Activated CD4-positive, alpha-beta T cell treated with anti-CD3 and anti-CD28 coated beads, Interleukin-2, amount 50 U/mL, for 16 hours (primary cell): ENCODE measurements at places on chromosomes 11 and 22.

- no peak for DNase-seq
Measured at GRCh38 chr11:4032097-4032496, 62.5 kb upstream of the RRM1 start.

DNA sequence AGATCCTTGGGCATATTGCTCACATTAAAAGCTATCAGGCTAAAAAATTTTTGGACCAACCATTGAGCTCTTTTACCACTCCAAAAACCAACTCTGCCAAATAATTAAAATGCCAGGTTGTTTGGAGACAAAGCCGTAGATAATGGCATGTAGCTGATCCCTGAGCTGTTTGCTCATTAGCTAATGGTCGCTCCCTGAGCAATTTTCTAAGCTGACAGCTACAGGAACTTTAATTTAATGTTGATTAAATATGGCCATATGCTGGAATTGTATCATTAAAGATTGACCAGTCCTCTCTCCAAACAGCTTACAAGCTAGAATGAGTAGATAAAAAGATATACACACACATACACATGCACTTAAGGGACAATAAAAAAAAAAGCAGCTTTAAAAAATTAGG, 216.2 kb upstream of the ARHGAP20 start:
- DNase-seq = no peak

GRCh38 chr22:33299245-33299956, 241.2 kb upstream of the SYN3 start:
- no peak for DNase-seq

GRCh38 chr22:49950396-49950994, 10.1 kb upstream of the PIM3 start:
- no peak for DNase-seq

DNA sequence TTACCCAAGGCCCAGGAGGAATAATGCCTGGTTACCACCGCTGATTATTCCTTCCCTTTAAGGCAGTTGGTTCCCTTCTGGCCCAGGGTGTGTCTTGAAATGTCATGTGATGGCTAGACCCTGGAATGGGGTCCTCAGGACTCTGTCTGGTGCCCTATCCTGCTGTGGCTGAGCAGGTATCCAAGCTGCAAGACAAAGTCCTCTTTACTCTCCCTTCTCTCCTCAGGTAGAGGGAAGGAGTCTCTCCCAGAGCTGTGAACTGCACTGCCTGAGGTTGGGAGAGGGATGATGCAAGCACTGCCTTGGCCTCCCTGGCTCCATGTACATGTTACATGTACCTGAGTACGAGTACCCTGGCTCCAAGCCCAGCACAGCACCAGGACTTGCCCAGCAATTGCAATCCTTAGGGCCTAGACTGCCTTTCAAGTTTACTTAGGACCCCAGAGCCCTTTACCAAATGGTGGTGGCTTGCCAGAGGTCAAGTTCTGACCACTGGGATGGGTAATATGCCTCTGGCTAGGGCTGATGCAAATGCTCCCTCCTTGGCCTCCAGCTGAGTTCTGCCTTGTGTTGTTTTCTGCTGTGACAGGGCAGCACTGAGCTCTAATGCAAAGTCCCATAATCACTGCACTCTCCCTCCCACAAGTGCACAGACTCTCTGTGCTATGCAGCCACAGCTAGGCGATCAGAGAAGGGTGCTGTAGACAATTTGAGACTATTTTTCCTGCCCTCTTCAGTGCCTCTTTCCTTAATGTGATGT, 20.7 kb upstream of the AQP11 start:
- DNase-seq = no peak

GRCh38 chr11:72079819-72080325, 470 bp downstream of the NUMA1 start:
- no peak for DNase-seq

DNA sequence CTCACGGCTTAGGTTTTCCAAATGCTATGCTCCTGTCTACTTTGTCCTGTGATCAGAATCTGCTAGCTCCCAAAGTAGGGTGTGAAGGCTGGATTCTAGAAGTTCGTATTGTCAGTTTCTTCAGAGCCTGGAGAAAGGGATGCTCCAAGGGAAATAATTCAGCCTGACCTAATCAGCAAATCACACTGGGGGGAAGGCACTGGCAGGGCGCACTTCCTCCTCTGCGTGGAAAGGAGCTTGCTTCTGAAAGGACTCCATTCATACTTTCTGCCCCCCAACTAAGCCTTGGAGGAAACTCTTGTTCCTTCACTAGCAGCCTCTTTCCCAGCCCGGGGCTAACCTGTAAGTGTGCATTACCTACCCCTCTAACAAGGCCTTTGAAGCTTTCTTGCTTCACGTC, 165.9 kb downstream of the NAV2 start:
- no peak for DNase-seq

- DNase-seq = no peak
Measured at GRCh38 chr22:25898707-25899365, 156.8 kb downstream of the MYO18B start.

DNA sequence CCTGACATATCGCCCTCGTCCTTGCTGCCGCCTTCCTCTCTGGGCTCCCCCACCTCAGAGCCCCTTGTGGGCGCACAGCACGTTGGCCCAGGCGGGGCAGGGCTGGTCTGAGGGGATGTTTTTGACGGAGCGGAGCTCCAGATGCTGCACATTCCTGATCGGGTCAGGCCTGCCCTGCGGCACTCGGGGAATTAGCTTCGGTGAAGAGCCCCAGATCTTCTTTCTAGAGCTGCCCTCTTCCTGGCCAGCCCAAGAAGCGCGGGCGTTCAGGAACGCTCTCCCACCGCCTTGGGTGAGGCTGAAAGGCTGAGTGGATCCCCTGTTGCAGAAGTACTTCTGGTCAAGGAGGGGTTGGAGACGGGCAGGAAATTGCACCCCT, 12.1 kb downstream of the YPEL4 start:
- DNase-seq = no peak

- DNase-seq = no peak
Measured at GRCh38 chr11:56885177-56885576, 103.5 kb upstream of the OR5AK2 start.

DNA sequence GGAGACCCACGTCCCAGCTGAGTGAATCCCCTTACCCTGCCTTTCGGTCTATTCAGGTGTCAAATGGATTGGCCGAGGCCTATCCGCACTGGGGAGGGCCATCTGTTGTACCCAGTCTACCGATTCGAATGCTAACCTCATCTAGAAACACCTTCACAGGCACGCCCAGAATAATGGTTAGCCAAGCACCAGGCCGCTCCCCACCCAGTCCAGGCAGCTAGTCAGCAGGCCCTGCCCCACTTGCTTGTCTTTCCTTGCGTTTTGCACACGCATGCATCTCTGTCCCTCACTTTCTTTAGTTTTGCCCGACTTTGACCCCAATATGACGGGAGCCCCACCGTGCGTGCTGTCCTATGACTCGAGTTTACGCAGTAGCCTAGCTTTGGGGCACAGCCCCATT, 31.7 kb downstream of the PARVB start:
- no peak for DNase-seq

- no peak for DNase-seq
Measured at GRCh38 chr11:17400048-17400775, 11.8 kb upstream of the KCNJ11 start.

- no peak for DNase-seq
Measured at GRCh38 chr11:27196203-27196897, 155.7 kb downstream of the BBOX1 start.

DNA sequence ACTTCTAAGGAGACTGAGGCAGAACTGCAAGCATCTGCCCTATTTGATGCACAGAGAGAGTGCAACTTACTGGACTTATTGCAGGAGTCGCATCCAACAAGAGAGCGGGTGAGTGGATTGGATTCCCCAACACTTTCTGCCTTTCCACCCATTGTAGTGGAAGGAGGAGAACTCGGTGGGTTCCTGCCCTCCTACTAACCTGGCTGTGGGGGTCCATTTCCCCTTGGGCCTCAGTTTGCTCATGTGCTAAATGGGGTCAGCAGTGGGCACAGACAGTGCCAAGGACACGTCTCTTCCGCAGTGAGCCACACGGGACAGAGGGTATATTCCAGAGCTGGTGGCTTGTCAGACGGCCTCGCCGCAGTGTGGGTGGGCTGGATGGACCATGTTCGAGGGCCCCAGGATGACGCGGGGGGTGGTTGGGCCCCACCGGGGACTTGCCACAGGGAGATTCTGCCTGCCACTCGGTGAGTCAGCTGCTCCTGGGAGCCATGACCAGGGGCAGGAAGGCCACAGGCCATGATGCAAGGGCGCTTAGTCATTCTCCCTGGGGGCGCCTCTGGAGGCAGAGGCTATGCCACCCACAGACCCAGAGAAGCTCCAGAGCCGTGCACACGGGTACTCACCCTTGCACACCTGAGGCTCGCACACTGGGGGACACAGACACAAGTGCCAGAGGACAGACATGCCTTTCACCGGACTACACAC, 8.2 kb downstream of the ALX4 start:
- DNase-seq = no peak

DNA sequence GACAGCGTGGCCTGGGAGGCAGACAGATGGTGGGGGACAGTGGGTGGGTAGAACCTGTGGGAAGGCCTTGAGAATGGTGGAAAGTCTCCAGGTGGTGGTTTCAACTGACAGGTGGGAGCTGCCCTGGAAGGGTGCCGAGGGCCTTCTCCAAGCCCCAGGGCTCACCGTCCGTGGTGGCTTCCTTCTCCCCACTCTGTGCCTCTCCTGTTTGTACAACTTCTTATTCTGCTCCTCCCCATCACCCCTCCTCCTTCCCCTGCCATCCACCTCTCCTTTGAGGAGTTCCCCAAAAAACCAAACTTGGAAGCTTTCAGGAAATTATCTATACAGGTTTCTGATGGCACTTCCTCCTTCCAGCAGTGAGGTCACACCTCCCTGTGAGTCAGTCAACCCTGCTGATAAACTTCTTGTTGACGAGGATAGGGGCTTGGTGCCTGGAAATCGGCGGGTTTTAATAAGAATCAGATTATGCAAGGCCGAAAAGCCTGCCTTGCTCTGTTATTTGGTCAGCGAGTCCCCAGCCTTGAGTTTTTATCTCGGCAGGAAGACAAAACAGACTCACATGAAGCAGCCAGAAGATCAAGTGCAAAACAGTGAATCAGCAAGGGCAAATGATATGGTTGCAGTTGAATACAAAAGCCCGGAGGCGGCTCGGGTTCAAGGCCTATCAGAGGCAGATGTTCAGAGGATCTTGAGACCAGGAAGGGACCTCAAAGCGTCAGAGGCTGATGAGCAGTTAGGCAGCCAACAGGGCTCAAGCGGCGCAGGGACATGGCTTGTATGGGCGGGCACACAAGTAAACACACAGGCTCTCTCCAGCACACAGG, 9.5 kb upstream of the ST3GAL4 start:
- DNase-seq = peak; percentile 28

- no peak for DNase-seq
Measured at GRCh38 chr11:68146010-68146540, 24.9 kb upstream of the CHKA start.

DNA sequence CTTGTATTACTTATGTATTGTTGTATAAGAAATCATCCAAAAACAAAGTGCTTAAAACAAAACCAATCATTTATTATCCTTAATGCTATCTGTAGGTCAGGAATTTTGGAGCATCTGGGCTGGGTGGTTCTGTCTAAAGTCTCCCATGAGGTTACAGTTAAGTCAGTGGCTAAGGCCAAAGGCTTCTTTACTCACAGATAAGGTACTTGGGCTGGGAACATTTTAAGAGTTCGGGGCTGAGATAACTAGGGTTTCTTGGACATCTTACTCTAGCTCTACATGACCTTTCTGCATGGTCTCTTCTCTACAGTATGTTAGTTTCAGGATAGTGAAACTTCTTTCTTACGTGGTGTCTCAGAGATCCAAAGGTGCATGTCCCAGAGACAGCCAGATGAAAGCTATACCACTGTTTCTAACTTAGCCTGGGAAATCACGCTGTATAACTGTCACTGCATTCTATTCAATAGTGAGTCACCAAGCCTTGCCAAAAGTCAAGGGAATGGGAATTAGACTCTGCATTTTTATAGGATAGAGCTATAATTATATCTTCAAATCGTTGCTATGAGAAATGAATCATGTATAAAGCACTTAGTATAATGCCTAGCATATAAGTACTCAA, 29.6 kb downstream of the SOX6 start:
- no peak for DNase-seq

DNA sequence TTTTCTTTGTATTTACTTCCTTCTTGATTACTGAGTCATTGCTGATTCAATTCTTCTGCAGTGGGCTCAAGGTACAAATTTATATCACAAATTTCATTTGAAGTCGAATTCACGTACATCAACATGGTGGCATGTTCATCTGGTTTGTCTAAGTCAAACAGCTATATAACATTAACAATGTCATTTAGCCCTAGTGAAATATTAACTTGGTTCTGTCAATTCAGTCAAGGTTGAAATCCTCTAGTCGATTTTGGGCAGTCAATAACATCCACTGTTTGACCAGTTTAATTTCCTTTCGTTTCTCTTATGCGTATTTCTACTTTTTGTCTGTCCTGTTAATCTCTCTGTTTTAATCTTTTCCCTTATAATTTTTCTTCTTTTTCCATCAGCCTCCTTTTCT, 4.1 kb upstream of the ATXN10 start:
- no peak for DNase-seq

DNA sequence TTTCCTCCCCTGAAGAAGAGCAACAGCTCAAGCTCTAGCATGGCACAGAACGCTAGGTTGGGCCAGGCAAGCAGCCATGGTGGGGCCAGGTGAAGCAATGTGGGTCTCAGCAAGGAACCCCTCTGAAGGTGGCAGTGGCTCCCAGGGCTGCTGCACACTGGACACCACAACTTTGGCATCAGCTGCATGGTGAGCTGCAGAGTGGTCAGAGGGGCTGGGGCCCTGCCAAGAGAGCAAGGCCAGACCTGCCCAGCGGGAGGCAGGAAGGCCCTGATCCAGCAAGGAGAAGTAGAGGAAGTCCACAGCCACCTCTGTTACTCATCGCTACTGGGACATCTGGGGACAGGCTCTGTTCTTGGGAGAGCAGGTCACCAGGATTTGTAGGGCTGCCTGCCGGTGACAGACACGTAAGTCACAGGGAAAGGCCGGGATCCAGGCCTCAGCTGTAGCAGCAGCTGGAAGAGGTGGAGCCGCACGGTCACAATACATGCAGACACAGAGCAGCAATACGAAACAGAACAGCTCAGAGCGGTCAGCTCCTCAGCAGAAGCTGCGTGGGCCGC, 12.4 kb downstream of the CYB561A3 start:
- DNase-seq = no peak

GRCh38 chr11:121249039-121249663, 43.4 kb upstream of the SC5D start:
- DNase-seq = peak; percentile 37

DNA sequence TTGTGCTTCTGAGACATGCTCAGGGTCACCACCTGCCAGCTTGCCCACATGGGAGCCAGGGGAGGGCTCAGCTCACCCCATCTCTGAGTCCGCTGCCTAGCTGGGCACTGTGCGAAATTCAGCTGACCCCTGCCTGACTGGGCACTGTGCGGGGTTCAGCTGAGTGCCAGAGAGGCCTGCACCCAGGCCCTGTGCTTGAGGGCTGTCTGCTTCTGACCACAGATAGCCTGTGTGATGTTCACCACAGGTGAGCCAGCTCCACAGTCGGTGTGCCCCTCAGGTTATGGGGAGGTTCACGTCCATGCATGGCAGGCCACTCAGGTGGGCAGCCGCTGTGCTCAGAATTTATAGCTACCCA, 84.5 kb upstream of the SUSD2 start:
- DNase-seq = no peak
